ENCODE measurements at places on chromosomes 3 and 15.

GRCh38 chr3:108209579-108209978 lies 12.6 kb downstream of the IFT57 start:
- no peak for DNase-seq

- no peak for DNase-seq
Observed at GRCh38 chr3:9913601-9914000, 3.3 kb upstream of the IL17RC start.

- DNase-seq: no peak
Observed at GRCh38 chr15:33559207-33559890, 248.6 kb downstream of the RYR3 start.

- DNase-seq: no peak
Observed at GRCh38 chr3:170560296-170560695, 25.6 kb downstream of the SLC7A14 start.

DNA sequence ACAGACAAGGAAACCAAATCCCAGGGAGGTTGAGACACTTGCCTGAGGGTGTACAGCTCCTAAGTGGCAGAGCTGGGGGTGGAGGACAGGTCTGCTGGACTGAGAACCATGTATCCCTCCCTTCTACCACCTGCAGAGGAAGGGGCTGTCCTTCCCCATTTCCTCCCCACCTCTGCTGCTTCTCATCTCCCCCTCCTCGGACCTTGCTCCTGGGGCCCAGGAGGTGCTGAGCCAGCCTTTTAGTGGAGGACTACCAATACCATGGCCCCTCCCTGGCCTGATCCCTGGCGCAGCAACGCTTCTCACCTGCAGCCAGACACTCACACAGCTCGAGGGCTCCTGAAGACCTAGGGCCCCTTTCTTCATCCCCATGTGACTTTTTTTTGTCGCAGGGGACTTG lies 50.4 kb downstream of the IDH2 start:
- no peak for DNase-seq

GRCh38 chr3:58176827-58177489 lies 33.8 kb downstream of the DNASE1L3 start:
- DNase-seq: no peak

DNA sequence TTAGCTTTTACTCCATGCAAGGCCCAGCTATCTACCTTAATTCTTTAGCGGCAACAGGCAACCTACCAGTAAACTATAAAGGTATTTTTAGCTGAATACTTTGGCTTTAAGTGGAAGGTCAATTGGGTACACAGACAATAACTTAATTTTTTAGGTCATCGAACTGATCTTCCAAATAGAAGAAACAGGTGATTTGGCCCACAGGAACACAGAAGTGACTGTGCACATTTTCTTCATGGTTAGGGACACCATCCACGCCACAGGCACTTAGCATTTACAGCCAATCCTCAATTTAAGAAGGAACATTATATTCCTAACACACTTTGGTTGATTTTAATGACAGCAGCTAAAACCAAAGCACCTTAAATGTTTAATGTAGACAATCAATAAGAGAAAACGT lies 1.9 kb downstream of the ARPP19 start:
- no peak for DNase-seq

- no peak for DNase-seq
Observed at GRCh38 chr3:84925571-84925970, 33.2 kb upstream of the CADM2 start.

Measured in stimulated activated CD8-positive, alpha-beta memory T cell treated with anti-CD3 and anti-CD28 coated beads, Interleukin-15, amount 100 ng/mL, for 48 hours (primary cell).